Activated naive CD4-positive, alpha-beta T cell treated with anti-CD3 and anti-CD28 coated beads, Interleukin-2, amount 10 ng/mL, durations not matched to agents 7 days and 5 days (primary cell): ENCODE measurements at places on chromosomes 1 and 21.

GRCh38 chr1:45275054-45275453 lies 51.6 kb upstream of the HPDL start:
- no peak for DNase-seq

DNA sequence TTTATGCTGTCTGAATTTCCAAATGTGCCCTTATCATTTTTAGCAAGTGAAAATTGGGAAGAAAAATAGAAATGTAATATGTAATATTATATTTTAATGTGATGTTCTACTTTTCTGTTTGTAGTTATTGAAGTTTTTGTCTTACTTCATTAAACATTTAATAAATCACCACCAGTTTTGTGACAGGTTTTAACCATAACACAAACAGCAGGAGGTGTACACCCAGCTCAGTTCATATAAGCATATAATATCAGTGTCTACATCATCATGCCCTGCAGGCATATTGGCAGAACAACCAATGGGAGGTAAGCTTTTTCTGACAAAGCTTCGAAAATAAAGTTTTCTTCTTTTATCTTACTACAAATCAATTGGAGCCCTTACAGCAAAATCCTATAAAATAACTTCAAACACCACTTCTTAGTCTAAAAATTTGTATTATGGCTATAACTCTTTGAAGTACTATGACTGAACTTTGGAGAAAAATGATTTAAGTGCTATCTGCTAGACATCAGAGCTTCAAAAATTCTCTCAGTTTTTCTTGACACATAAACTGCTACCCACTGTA lies 236.7 kb downstream of the BARHL2 start:
- no peak for DNase-seq

GRCh38 chr21:42892582-42892930 lies 553 bp upstream of the NDUFV3 start:
- DNase-seq, result no peak

DNA sequence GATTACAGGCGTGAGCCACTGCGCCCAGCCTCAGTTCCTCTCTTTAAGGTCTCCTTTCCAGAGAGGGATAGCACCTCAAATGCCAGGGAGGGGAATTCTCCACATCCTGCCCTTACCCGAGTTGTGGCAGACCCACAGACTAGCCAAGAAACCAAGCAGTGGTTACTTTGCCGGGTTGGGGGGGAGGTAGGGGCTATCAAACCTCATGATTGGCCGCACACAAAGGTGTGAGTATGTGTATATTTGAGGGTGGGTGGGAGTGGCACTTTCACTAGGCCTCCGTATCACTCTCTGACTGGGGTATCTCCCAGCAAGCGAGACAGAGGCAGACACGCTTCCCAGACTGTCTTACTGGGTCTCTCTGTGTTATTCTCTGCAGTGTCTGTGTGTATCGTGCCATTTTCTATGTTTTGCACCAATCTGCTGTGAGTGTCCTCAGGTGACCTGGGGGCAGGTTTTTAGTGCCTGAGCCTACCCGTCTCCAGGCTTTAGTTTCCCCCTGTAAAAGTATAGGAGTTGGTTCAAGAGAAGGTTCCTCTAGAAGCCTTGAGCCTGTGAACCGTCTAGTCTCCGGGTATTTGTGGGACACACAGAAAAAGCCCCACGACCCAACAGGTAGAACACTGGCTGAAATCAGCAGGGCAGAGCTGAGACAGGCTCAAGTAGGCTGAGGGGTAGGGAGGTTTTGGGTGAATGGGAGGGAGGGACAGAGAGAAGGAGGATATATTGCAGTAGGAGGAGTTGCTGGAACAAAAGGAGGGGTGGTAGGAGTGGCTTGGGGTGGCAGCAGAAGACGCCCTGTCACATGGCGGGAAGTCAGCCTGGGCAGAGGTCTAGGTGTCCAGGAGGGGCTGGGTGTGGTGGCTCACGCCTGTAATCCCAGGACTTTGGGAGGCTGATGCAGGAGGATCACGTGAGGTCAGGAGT lies 10.3 kb downstream of the LMNA start:
- peak; percentile 31 for DNase-seq

DNA sequence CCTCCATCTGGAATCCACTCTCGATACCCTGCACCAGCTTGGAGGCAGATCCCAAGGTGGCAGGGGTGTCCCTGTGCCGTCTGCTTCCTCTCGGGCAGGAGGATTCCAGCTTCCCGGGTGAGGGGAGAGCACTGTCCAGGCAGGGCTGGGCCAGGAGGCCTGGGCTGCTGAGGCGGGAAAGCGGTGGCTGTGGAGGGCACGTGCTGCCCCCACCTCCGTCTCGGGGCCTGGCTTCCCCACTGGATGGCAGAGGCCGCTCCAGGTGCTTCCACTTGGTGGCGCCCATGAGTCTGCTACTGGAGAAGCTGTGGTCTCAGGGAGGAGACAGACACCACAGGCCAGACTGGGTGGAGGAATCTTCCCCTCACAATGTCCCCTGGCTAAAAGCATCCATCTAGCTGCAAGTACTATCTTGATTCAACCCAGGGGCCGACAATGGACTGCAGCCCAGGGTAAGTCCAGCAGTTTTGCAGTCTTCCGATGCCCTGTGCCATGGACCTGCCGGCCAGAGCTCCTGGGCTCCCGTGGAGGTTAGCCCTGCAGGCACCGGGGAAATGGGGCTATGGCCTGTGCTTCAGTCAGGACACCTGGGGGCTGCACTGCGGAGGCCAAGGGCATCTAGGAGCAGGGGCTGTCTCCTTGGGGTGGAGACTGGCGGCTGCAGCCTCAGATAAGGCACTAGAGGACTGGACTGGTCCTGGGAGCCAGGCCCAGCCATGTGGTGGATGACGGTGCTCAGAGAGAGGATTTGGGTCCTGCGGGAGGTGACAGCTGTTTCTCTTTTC lies 41.3 kb upstream of the EIF4G3 start:
- DNase-seq, result peak; percentile 59

GRCh38 chr1:17513131-17513530 lies 26.4 kb upstream of the ARHGEF10L start:
- no peak for DNase-seq

DNA sequence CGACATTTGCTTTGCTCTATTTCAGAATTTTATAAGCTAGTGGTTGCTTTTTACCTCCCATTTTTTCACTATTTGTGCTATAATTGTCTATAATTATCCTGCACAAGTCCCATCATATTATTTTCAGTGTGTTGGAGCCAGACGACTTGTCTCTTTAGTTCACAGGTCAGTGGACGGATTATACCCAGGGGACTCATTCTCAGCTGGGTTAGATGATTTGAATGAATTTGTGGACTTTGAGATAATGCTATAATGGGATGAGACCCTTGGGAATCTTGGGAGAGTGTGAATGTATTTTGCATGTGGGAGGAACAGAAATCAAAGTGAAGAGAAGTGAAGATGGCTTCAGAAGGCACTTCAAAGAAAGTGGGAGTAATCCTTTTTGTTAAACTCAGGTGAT lies 31.5 kb upstream of the KCNK1 start:
- no peak for DNase-seq

DNA sequence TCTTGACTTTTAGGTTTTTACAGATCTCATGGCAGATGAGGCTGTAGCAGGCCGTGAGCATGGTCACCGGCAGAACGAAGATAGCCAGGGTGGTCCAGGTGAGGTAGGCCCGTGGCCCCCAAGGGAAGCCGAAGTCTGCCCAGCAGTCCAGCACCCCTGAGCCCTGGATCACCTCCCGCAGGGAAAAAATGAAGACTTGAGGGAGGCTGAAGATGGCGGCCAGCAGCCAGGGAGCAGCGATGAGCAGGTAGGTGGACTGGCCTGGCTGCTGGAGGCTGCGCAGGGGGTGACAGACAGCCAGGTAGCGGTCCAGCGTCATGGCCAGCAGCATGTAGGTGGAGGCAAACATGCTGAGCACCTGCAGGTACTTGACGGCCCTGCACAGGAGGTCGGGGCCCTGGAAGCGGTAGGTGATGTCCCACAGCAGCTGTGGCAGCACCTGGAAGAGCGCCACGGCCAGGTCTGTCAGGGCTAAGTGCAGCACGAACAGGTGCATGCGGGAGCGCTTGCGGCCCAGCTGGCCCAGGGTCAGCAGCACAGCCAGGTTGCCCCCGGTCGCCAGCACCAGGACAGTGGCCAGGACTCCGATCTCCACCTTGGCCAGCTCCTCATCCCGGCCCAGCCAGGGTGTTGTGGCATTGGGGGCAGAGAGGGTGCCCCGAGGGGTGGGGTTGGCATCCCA lies 856 bp downstream of the AVPR1B start:
- no peak for DNase-seq

DNA sequence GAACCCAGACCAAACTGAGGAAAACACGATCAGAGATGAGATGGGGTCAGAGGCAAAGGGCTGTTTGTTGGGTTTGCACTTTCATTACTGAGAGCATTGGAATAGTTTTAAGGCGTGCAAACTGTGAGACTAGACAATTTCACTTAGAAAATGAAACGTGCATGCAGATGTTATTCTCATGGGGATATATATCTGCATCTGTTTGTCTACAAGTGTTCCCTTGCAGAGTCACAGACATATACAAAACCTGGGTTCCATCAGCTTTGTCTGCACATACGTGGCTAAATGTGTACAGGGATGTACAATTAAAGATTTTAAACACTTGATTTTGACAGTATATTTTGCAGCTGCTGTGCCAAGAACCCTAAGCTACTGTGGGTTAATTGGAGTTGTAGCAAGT lies 355.4 kb downstream of the KIF26B start:
- no peak for DNase-seq

DNA sequence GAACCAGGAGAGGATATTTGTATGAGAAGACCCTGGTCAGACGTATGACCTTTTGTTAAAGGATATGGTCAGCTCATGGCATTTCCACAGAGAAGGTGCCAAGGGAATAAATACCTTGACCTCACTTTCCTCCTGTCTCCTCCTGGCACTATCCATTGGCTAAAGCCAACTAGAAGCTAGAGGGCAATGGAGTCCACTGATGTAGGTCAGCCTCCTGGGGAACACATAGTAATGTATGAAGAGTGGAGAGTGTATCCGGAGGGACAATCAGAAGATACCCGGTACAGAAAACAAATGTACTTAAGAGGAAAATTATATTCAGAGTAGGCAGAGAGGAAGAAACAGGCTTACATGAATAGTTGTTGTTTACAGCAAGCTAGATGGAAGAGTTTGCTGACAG lies 698 bp upstream of the NTMT2 start:
- no peak for DNase-seq

DNA sequence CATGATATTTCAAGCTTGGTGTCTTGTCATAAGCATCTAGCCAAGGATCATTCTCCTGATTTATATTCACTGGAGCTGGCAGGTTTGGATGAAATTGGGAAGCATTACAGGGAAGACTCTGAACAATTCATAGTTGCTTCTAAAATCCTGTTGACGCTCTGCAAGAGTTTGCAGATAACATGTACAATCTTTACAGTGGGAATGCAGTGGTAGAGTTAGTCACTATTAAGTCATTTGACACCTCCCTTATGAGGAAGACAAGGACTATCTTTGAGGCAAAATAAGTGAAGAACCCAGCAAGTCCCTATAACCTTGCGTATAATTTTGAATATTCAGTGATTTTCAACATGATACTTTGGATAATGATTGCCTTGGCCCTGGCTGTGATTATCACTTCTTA lies 45.3 kb upstream of the CRB1 start:
- DNase-seq, result no peak

- DNase-seq, result no peak
Measured at GRCh38 chr1:214453109-214453722, 98.2 kb downstream of the PTPN14 start.

- DNase-seq, result no peak
Measured at GRCh38 chr1:199867601-199868000, 159.9 kb upstream of the NR5A2 start.

GRCh38 chr1:246294263-246294662 lies 212.8 kb downstream of the SMYD3 start:
- DNase-seq, result no peak

GRCh38 chr1:179706339-179706941 lies 36.7 kb upstream of the FAM163A start:
- peak; percentile 75 for DNase-seq

- no peak for DNase-seq
Measured at GRCh38 chr1:77476475-77476874, 194.7 kb downstream of the AK5 start.

GRCh38 chr1:54277451-54278341 lies 77.7 kb downstream of the MRPL37 start:
- DNase-seq, result no peak

- no peak for DNase-seq
Measured at GRCh38 chr1:153403421-153404085, 12.7 kb upstream of the S100A8 start.

DNA sequence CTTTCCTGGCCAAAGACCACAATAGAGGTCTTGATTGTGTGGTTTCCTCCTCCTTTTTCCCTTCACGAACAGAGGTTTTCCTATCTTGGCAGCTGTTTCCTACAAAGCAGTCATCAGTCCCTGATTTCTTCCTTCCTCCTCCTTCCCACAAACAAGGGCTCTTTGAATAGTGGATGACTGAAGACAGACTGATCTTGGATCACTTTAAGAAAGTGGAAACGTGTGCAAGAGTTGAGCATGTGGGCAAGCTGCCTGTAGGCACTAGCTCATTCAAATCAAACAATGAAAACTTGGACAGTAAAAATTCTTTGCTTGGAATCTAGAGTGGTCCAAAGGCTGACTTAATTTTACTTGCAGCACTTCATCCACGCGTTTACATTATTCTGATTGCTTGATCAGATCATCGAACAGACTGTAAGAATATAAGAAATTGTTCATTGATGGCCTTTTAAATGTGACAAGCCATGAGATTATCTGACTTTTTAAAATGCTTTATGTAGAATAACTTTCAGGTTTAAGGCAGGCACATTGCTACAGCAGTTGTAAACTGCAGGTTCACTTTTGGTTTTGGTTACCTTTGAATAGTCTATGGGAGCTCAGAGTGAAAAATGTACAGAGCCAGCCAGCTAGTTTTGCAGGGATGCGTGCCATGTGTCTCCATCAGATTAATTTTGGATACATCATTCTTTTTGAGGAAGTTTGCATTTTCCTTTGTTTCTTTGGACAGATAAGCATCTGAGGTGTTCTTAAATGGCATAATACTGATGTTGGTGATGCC lies 34.4 kb downstream of the ADGRL2 start:
- DNase-seq, result no peak

- DNase-seq, result peak; percentile 38
Measured at GRCh38 chr1:156641761-156642264, at the start of gene BCAN. Gene BCAN, plus strand, starts transcription at chr1:156642117. Its CDS starts 3,938 bp downstream, at chr1:156646055.

DNA sequence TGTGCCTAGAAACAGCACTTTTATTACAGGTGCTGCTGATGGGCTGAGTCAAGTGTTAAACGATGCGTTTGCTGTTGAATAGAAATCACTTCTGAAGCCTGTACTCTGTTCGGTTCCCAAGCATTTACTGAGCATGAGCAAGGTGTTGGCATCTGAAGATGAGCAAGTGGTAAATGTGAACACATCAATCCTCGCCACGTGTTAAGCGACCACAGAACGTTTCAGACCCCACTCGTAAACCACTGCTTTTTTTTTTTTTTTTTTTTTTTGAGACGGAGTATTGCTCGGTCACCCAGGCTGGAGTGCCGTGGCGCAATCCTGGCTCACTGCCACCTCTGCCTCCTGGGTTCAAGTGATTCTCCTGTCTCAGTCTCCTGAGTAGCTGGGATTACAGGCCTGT lies 241.2 kb downstream of the SETD4 start:
- no peak for DNase-seq
